ENCODE measurements at places on chromosomes 2 and 18.

- no peak for DNase-seq
Observed at GRCh38 chr2:189018631-189019030, 44.5 kb downstream of the COL3A1 start.

DNA sequence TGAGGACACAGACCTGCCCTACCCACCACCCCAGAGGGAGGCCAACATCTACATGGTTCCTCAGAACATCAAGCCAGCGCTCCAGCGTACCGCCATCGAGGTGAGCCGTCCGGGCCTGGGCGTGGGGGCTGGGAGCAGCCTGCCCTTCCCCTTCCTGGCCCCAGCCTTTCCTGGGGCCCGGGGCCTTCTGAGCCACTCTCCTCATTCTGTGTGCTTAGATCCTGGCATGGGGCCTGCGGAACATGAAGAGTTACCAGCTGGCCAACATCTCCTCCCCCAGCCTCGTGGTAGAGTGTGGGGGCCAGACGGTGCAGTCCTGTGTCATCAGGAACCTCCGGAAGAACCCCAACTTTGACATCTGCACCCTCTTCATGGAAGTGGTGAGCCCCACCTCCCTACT lies 157.9 kb downstream of the DYSF start:
- no peak for DNase-seq

- no peak for DNase-seq
Observed at GRCh38 chr2:149099298-149099697, 60.8 kb downstream of the LYPD6B start.

- no peak for DNase-seq
Observed at GRCh38 chr2:10720947-10721395, 459 bp upstream of the ATP6V1C2 start.

GRCh38 chr18:11511434-11512095 lies 97.8 kb upstream of the SLC35G4 start:
- DNase-seq: no peak

DNA sequence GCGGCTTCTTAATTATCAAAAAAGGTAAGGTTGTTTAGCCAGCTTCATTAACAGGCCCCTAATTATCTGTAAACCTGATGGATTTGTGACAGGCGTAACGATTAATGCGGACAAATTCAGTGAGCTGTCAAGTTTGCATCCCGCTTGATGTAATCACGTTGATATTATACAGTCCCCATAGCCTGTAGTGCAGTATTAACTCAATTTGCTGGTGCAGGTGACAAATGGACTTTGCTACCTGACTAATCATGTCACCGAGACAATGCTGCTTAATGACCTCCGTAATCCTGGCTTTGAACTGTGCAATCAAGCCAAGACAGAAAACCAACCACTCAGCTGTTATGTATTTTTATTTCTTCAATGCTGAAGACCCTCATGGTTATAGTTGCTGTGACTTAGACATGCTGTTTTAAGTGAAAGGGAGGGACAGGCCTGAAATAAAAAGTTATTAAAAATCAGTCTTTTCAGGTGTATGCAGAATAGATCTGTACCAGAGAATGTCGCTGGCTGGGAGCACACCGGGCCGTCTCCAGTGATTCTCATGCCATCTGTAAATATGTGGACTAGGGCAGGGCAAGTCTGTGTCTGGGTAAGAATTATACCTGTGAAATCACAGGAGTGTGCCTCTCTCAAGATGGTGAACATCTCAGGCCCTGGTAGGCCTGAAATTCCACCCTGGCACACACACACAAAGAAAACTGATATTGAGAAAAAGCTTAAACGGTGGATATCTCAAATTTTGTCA lies 4.3 kb downstream of the TSHZ1 start:
- DNase-seq: no peak

- DNase-seq: no peak
Observed at GRCh38 chr2:112686348-112687217, 34.2 kb upstream of the NT5DC4 start.

GRCh38 chr2:214126135-214126534 lies 284.7 kb upstream of the VWC2L start:
- DNase-seq: no peak
